GM10248 (cell line): ENCODE measurements at places on chromosomes 1 and 21.
A peak's percentile ranks its signal among the peaks of the same experiment; 100 is the strongest.

- no peak for DNase-seq
Measured at GRCh38 chr1:225349826-225350225, 78.0 kb downstream of the LBR start.

DNA sequence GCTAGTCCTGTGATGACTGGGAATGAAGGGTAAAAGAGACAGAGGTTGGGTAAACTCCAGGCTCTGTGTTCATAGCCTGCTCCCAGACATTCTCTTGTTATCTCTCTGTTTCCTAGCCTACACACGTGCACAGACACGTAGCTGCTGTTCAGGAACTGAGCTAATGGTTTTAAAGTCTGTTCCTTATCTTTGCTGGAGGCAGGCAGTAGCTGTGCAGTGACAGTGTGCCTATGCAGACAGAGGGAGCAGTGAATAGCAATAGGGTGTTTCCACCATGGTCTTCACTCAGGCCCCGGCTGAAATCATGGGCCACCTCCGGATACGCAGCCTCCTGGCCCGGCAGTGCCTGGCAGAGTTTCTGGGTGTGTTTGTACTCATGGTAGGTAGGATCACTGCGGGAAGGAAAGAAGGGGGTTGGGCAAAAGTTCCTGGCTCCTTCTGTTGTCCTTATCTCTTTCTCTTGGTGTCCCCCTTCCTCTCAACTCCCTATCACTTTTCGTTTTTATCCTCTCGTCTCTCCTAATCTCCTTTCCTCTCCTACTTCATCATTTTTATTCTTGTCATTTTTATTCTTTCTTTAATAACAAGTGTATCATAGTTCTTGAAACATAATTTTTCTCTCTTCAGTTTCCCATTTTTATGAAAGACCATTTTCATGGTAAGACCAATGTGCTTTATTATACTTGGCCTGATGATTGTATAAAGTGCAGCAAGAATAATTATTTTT lies at the start of gene AQP10:
TSS of gene AQP10 (plus strand) at position 212 of the 727 bp plus-strand sequence. CDS start at position 275, 63 bp downstream.
- DNase-seq: no peak

DNA sequence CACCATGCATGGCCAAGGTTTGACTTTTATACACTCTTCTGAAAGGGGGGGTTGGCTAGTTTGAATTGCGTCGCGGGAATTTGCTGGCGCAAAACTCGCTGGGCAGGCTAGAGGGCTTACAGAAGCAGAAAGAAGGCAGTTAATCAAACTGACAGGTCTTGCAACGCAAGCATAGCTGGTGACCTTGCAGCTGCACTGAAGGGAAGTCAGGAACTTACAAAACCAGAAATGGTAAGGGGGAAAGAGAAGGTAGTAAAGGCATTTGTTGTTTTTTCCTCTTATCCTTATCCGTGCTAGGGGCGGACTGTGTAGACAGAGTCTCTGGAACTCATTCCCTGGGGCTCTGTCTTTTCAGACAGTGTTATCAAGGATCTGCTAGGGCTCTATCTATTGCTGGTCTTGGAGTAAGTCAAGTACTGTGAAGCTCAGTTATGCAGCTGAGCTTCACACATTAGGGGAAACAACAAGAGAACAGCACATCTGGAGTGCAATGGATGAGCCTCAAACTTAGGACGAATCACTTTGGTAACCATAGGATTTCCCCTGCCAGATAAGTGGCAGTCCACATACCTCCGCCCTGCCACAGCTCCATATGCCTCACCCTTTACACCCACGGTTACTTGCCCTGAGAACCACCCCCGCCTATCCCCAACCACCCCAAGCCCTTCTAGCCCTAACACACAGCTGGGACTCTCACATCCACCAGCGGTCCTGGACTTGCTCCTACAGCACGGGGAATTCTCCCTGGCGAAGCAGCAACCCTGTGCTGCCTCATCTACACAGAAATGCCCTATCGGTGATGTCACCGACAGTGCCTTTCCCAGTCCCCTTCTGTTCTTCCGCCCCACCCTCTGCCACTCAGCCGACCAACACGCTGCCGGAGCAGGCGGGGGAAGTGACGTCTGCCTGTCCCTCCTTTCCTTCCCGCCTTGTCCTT lies 251.4 kb downstream of the FAM72C start:
- no peak for DNase-seq

- DNase-seq: no peak
Measured at GRCh38 chr1:175597205-175597604, 146.2 kb downstream of the TNR start.

DNA sequence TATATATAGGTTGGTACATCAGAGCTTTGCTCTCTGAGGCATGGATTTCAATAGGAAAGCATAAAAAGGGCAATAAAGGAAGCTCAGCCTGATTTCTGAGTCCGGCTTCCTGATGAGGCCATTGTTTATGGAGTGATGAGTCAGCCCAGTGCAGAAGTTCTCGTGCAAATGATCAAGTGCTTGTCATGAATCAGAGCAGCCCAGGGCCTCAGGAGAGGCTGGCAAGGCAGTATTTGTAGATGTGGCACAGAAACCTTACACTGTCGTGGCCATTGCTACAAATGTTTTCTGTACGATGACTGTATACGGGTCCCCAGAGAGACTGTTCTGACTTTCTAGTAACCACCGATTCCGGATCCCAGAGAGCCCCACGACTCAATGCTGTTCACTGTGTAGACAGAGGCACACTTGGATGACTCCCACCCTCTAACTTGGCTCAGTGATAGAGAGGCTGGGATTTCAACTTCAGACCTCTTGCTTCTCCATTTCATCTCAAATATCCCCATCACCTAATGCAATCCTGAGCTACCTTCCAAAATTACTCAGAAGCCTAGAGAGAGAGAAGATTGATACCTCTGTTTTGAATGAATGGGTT lies 26.8 kb downstream of the UMODL1 start:
- DNase-seq: no peak

DNA sequence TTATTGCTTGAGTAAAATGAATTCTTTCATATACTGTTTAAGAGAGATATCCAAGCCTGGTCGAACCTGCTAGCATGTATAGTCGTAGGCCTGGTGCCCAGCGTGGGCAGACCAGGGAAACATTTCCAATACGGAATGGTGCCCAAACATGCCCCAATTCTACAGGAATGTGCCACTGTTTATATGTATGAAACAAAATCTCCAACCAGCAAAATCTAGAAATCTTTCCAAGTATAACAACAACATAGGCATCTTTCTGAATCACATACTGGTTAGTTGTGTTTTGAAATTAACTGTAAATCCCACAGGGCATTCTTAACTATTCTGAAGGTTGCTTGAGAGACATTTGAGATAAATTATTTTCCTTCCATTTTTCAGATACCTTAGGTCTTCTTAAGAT lies 17.0 kb upstream of the ABCD3 start:
- DNase-seq: no peak

DNA sequence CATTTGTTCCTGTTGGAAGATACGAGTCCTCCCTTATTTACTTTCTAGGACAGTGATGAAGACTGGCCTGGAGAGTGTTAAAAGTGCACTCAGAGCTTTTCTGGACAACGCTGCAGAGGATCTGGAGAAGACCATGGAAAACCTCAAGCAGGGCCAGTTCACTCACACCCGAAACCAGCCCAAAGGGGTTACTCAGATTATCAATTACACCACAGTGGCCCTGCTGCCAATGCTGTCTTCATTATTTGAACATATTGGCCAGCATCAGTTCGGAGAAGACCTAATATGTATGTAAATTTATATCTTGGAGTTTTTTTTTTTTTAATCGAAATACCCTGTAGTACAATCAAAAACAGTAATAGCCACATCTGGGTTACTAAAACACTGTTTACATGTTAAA lies 190.5 kb downstream of the ZP4 start:
- DNase-seq: no peak

DNA sequence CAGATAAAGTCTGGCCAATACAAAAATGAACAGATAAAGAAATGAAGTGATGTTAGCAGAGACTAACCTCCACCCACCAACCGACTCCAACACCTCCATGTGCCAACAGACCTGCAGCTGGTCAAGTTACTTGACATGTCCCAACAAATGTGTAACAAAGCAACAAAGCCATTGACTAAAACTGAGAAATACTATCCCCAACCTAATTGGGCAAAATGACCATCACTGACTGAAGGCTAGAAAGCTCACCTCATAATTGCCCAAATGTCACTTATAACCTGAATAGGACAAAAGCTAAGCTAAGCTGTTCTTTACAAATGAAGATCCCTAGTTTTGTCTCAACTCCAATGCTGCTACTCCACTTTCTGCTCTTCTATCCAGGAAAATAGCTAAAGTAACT lies 7.5 kb downstream of the KDM5B start:
- DNase-seq: no peak

- DNase-seq: peak; percentile 74
Measured at GRCh38 chr1:165928075-165928731, 100.8 kb downstream of the UCK2 start.

DNA sequence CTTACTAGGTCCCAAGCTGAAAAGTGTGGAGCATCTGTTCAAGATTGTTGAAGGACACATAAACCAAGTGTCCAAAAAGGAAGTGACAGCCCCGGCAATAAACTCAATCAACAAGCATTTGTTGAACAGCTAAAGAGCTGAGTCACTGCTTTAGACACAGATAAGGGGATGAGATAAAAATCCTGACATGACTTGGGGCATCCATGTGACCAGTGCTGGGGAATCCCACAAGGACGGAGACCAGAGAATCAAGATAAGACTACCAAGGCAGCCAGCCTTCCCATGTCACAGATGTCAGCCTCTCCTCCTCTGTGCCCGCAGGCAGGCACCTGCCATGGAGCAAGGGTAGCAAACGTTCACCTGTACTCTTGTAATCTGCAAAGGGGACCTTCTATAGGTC lies 118.6 kb upstream of the KAZN start:
- DNase-seq: no peak

GRCh38 chr21:26457817-26458216 lies 115.3 kb downstream of the CYYR1 start:
- no peak for DNase-seq

- no peak for DNase-seq
Measured at GRCh38 chr1:51327386-51327785, 3.0 kb downstream of the TTC39A start.

GRCh38 chr21:32472890-32473765 lies 60.6 kb downstream of the EVA1C start:
- DNase-seq: no peak

DNA sequence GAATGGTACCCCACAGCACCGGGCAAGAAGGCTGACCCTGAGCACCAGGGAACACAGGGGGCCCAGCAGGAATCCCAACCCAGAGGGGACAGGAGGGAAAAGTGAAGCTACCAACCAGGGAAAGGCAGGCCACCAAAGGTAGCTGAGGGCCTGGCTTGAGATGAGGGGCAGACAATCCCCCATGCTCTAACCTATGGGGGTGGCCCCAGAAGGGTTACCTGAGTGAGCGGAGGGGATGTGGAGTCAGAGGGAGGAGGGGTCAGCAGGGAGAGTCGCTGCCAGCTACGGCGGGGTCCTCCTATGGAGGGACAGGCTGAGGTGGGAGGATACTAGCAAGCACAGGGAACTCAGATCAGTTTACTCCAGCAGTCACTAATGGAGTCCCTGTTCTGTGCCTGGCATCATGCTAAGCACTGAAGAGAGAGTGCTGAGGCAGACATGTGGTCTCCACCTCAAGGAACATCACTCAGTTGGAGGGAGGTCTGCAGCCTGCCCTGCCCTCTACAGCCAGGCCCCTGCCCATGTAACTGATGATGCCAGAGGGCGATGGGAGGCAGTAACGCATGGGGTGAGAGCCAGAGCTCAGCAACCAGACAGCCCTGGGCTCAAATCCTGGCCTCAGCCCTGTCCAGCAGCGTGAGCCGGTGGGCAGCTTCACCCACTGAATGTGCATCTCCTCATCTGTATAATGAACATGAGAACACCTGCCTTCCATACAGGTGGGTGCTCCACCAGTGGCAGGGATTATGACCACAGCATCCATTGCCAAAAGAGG lies 21.3 kb downstream of the CYB5RL start:
- DNase-seq: no peak

DNA sequence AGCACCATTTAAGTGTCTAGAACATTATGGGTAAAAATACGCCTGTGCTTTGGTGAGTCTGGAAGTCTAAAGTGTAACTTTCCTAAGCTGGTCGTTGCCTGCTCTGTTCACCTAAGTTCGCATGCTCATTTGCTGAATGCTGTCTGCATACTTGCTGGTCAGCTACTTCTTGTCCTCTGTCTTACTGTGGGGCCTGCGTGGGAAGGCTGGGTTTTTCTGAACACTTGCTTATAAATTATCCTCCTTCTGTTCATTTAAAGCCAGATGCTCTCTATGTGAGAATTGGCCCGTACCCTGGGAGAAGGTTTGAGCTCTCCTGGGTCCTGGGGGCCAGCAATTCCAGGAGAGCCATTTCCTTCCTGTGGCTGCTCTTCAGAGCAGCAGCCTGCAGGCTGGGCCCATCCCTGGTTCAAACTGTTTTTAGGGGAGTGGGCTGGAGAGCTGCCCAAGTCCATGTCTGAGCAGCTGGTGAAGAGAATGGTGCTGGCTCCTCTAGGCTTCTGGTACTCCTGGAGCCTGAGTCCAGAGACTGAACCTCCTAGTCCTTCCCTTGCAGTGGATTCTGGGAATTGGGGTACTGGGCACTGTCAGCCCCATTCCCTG lies 75.7 kb downstream of the GALNT2 start:
- DNase-seq: no peak
